ENCODE measurements at places on chromosomes 13 and 19.

GRCh38 chr13:84962849-84963248, 836.4 kb downstream of the SLITRK6 start:
- no peak for DNase-seq

GRCh38 chr13:49319951-49320350, 72.2 kb downstream of the CDADC1 start:
- DNase-seq: no peak

DNA sequence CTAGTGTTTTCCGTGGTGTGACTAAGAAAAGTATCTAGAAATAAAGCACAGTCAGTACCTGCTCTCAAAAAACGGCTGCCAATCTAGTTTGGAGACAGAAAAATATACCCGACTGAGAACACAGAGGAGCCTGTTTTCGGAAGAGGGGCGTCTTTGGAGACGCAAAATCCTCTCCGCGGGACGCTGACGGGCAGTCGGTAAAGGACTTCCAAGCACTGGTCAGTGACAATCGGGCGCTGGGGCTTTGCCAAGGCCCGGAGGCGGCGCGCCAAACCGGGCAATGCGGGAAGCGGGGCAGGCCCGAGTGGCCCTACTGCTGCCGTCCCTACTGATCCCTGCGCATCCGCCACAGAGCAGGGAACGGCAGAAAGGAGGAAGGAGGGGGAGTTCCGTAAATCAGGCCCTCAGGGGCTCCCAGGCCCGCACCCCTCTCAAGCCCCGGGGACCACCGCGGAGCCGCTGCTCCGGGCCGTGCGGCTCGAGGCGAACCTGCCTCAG, 588 bp upstream of the DPY19L3 start:
- DNase-seq: no peak

GRCh38 chr19:41691268-41691970, 3.3 kb upstream of the CEACAM7 start:
- peak; percentile 18 for DNase-seq

GRCh38 chr13:61383111-61383510, 32.5 kb downstream of the PCDH20 start:
- DNase-seq: no peak

DNA sequence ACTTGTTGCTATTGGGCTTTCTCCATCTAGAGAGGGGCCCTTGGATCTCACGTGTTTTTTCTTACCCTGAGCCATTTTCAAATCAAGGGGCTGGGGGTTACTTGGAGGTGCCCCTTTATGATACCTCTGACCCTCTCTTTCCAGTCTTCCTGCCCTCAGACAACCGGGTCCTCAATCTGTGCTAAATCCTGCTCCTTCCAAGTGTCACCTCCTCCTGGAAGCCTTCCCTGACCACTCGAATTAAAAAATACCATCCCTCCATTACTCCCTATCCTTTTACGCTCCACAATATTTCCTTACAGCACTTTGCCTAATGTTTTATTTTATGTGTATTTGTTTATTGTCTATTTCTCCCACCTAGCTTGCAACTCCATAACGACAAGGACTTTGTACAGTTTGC, 3.3 kb downstream of the KLK8 start:
- no peak for DNase-seq

GRCh38 chr13:32234914-32235313, 80.2 kb downstream of the ZAR1L start:
- DNase-seq: no peak
